Stomach (tissue), 19 donors: ENCODE measurements at places on chromosomes 12 and 14. TPM values are rescaled to one million over a fixed set of nuclear protein-coding genes. Genes with fewer than 3 reads are reported as not detected.

RIPK3 gene
- total RNA-seq = 11.2 TPM

DNA sequence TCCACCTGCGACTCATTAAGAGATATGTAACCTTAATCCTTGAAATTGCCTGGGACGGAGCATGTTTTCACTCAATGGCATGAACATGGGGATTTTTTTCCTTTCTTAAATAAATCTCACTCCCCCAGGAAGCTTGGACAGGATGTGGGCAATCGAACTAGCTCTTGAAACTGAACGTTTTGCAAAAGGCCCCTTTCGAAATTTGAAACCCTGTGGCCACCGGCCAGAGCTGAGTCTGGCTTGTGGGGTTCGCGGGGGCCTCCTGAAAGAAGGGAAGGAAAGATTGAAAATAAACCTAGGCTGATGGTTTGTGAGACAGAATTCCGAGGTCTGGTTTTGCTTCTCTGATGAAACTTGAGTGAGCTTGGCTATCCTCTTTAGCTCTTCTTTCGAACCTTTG is 101.4 kb upstream of the RTL1 start:
- peak; percentile 77 for DNase-seq

DDX55 gene
- 78.2 TPM for total RNA-seq

- DNase-seq = no peak
These were observed 5.3 kb upstream of the CDCA4 start for GRCh38 chr14:105026033-105026785.

CISTR gene
- total RNA-seq = not detected

DNA sequence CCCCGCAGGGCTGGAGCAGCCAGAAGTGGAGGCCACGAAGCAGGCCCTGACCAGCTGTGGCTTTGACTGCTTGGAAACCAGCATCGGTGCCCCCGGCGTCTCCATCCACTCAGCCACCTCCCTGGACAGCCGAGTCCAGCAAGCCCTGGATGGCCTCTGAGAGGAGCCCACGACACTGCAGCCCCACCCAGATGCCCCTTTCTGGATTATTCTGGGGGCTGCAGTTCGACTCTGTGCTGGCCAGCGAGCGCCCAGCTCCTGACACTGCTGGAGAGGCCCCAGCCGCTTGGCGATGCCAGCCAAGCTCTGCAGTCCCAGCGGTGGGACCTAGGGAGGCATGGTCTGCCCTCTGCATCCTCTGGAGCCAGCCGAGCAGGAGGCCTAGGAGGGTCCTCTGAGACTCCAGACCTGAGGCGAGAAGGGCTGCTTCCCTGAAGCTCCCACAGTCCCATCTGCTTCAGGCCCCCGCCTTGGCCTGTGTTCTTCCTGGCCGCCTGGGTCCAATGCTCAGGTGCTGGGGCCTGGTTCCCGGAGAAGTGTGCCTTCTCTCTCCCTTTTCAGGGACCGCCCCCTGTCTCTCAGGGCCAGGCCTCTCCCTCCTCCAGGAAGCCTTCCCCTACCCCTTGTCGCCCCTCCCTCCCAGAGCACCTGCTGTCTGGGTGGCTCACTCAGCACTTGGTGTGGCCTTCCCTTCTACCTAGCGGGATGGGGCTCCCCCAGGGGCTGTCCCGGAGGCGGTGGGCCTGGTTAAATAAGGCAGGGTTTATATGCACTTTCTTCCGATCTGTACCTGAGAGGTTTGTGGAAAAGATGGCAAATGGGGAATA is 23.0 kb downstream of the MVK start:
- DNase-seq = no peak

- no peak for DNase-seq
These were observed 30.3 kb upstream of the STRAP start for GRCh38 chr12:15851919-15852318.

ATP2A2 gene
- total RNA-seq = 102 TPM

GRCh38 chr14:69963966-69964365 is 84.8 kb downstream of the SMOC1 start:
- DNase-seq = no peak

GRCh38 chr12:53729644-53730043 is 2.4 kb upstream of the CALCOCO1 start:
- DNase-seq = no peak

CLEC1B gene
- not detected for total RNA-seq

- no peak for DNase-seq
These were observed 693 bp downstream of the CBX5 start for GRCh38 chr12:54279227-54279631.

- no peak for DNase-seq
These were observed 14.0 kb downstream of the SMCO2 start for GRCh38 chr12:27460471-27460978.
